Mesenchymal stem cell (in vitro differentiated cells and primary cell): ENCODE measurements at places on chromosomes 3 and 15.

DNA sequence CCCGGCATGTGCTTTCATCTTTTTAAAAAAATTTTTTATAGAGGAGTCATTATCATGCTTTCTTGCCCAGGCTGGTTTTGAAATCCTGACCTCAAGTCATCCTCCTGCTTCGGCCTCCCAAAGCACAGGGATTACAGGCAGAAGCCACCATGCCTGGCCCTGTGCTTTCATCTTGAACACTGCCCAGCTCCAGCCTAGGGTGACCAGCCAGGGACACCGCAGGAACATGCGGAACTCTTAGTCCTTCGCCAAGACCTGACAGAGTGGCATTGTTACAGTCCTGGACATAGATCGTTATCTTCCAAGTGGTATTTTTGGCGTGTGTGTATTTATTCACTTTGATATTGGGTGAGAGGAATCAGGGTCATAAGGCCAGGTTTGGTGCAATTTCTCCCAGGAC is 7.9 kb upstream of the FURIN start:
- no peak for DNase-seq

DNA sequence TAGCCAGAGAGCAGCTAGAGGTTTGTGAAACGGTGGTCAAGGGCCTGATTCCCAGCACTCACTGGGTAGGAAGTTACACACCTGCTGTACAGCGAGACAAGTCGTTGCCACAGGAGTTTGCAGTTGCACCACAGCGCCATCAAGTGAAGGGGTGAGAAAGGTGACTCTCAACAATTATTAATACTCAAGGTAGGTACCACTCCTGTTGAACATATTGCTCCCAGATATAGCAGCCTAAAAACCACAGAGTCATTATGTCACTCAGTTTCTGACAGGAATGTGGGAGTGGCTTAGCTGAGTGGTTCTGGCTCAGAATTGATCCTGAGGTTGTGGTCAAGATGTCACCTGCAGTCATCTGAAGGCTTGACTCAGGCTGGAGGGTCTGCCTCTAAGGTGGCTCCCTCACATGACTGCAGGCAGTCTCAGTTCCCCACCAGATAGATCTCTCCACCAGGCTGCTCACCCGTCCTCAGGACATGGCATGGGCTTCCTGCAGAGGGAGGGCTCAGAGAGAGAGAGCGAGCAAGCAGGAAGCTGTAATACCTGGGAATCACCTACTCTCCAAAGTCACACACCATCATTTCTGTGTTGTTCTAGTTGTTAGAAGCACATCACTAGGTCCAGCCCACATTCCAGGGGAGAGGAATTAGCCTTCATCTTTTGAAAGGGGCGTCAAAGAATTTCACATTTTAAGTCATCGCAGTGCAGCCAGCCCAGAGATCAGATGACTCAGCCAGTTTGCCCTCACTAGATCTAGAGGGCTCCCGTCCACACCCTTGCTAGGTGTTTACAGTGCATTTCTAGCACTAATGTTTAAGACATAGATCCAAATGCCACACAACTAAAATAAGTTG is 17.0 kb upstream of the ANO10 start:
- no peak for DNase-seq

DNA sequence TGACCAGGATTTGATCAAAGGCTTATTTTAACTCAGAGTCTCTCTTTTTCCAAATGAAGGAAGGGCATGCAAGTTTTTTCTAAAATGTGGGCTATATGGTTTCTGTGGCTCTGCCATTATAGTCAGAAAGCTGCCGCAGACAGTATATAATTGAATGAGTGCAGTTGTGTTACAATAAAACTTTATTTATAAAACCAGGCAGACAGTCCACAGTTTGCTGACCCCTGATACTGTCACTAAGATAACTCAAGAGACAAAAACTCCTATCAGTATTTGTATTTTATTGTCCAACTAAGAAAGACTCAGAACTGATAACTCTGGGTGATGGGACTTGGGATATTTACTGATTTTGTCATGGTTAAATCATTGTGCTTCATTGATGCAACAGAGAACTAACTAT is 4.9 kb downstream of the ALDH1A2 start:
- no peak for DNase-seq

DNA sequence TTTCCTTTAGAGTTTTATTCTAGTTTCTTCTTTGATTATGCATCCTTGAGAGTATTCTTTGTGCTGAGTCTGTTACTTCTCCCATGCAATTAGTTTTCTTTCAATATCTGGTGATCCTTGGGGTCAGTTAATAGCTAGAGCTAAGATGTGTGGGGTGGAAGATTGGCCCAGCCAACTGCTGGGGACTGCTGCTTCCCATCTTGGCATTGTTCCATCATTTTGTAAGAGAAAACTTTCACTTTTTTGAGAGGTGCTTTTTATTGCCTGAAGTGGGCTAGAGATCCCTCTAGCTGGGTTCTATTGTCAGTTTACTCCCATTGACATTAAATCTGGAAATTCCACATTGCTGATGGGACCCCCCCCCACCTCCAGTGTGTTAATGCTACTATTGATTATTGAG is 15.4 kb downstream of the BCL2L10 start:
- peak; percentile 43 for DNase-seq

DNA sequence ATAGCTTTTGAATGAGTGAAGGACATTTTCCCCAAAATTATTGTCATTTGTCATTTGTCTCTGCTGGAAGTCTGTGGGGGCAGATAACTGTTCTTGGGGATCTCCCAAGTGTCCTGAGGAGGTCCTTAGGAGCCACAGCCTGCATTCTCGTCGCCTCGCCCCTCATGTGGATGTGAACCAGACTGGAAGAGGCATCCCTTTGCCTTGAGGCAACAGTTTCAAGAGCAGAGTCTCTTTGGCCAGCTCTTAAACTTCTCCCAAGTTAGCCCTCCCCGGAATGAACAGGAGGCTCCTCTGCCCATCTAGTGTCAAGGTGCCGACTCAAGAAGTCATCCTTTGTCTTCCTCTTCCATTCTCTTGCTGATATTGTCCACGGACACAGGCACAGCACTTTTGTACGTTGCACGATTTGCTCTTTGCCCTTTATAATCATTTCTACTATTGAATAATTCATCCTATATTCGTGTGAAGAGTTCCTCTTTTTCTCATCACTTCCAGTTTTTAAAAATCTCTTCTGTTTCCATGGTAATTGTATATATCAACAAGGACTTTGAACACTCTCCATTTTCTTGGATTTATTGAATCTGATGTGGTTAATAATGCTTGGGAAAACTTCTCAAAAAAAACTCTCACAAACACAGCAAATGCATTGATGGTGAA is 40.8 kb upstream of the CD47 start:
- DNase-seq, result peak; percentile 26

DNA sequence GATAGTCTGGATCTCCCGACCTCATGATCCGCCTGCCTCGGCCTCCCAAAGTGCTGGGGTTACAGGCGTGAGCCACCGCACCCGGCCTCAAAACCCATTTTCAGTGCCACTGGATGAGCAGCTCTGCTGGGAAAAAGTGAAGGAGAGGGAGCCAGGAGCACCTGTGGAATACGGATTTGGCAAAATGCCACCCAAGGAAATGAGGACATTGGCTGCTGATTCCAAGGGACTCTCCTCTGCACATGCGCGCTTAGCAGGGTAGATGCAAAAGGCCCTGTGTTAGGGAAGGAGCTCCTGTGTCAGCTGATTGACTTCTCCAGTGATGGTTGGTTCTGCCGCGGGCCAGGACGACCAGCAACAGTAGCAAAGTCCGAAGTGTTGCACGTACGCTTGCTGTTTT is 43.4 kb upstream of the IGF1R start:
- DNase-seq, result no peak

DNA sequence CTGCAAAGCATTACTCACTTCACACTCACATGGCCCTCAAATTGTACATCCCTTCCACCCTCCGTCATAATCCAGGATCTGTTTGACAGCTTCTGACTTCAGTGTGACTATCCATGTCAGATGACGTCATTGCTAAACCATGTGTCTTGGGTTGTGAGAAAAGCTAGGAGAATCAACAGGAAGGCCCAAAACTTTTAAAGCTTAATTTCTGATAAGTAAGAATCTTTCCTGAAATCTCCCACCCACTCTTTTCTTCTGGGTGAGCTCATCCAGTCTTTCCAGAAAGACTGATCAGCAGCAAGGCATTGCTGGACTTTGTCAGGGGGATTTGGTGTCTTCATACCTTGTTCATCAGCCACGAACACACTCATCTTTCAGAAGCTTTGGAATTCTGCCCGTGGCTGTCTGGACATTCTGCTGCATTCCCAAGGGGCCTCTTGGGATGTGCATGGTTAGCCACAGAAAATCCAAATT is 11.5 kb upstream of the LMCD1 start:
- DNase-seq, result peak; percentile 87

DNA sequence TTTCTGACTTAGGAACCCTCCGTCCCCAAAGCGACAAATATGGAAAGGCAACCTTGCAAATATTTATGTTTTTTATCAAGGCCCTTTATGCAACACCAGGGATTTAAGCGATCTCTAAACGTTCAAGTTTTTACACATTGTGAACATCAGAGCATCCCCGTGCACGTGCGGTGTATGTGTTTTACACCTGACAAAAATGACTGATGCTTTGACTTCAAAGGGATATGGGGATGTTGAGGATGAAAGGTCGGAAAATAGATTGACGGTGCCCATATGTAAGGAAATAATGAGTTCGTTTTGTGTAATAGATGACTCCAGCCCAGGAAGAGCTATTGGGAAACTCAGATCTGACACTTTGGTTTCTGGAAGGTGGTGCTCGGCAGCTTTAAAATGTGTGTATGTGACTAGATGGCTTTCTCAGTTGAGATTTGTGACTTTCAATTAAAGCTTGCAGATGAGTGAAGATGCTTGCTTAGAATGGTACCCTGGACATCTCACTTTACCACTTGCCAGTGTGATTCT is 866 bp downstream of the SLC49A4 start:
- no peak for DNase-seq

DNA sequence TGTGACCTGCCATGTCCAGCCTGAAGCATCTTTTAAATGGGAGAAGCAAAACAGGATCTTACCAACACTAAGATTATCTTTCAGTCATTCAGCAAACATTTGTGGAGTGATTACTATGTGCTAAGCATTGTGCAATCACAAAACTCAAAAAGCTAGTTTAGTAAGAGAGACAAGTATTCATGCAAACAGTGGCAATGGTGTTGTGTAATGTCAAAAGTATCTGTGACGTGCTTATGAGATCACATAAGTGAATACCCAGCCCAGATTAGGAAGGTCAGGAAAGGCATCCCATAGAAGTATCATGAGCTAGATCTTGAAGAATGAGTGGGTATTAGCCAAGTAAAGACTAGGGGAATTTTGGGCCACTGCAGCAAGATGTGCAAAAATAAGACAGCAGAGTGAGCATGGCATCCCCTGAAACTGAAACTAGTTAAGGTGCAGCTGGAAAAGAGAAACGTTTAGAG is 32.1 kb downstream of the SEC62 start:
- peak; percentile 76 for DNase-seq

- DNase-seq, result peak; percentile 86
Observed at GRCh38 chr15:58770519-58770856, 614 bp upstream of the MINDY2 start.

GRCh38 chr15:100055821-100056220 is 286.0 kb downstream of the ADAMTS17 start:
- DNase-seq, result no peak

DNA sequence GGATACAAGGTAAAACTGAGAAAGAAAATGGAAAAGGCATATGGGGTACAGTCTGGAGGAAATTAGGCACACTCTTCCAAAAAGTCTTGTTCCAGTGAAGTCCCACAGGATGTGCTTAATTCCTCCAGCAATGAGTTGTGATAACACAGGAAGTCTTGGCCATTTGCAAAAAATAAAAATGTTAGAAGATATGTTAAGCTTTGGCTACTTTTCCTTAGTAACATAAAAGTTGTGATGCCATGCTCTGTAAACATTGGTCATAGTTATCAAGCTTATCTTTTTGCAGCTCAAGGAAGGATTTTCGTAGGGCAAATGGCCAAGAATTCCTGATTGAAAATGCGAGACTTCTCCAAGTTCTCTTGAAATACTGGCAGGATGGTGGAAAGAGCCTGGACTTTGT is 26.4 kb downstream of the LNP1 start:
- peak; percentile 16 for DNase-seq

- DNase-seq, result peak; percentile 31
Observed at GRCh38 chr15:72233769-72234168, 2.8 kb upstream of the PKM start.

- DNase-seq, result no peak
Observed at GRCh38 chr3:63202529-63202928, 75.6 kb upstream of the SYNPR start.

- peak; percentile 50 for DNase-seq
Observed at GRCh38 chr3:139301183-139301582, 42.6 kb upstream of the MRPS22 start.

GRCh38 chr15:65423150-65423975 is 616 bp upstream of the IGDCC4 start:
- peak; percentile 7 for DNase-seq

GRCh38 chr3:5022966-5023776 is 43.9 kb downstream of the BHLHE40 start:
- DNase-seq, result peak; percentile 99

DNA sequence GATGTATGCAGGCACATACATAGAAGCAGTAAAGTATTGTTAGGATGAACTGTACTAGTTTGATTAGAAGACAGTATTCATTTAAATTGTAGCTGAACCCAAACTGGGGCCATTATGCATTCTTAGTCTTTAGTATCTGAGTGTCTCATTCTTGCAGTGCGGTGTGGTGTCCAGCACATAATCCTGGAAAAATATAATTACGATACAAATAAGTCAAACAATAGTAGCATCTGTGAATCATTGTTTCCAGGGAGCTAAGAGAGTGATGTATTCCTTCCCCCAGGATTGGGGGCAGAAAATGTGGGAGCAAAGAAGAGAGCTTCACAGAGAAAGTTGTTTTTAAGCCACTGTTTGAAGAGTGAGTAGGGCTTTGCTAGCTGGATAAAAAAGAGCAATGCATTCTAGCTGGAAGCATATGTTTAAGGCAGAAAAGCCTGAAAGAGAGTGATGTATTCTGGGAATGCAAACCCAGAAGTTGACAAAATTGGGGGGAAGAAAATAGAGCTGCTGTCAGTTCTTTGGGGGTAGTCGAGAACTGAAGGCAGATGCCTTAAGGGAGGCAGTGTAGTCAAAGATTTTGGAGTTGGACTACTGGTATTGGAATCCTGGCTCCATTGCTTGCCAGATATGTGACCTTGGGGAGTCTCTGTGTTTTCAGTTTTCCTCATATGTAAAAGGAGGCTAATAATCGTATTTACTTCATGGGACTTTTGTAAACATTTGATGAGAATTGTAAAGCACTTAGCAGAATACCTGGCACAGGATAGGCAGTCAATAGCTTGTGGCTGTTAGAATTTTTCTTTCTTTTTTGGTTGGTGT is 14.1 kb downstream of the SLMAP start:
- no peak for DNase-seq

GRCh38 chr3:37308247-37308646 is 133.9 kb upstream of the LRRFIP2 start:
- DNase-seq, result peak; percentile 47

DNA sequence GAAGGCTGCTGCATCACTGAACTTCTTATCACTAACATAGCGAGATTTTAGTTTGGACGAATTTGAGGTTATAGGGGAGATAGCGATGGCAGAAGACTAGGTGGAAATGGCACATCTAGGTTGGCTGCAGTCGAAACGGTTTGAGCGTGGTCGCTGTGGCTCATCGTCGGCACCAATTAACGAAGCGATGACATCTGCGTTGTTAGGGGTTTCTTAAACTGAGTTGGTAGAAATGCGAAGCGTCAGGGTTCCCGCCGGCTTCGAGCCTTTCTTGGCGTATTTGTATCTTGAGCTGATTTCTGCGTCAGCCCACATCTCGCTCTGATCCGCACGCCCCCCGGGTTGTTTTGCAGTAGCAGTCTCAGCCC is 319 bp downstream of the LNP1 start:
- DNase-seq, result no peak
